ENCODE measurements at places on chromosomes 2 and 18.

DNA sequence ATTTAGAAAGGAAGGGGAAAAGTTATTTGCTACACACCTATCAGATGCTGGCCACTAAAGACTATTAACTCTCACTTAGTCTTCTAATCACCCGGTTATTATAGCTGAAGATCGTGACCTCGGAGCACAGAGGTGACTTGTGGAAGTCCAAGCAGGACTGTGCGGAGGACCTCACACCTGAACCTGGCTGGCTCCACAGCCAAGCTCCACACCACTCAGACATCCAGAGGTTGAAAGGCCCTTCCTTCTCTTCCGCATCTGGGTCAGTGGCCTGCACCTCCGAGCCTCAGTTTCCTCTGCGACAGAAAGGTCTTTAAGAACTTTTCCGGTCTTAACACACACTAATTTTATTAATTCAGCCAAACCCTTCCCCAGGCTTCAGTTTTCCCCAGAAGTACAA, 57.9 kb downstream of the TNS1 start:
- no peak for DNase-seq

GRCh38 chr2:233210843-233211547, 40.5 kb upstream of the ATG16L1 start:
- DNase-seq: peak; percentile 65

GRCh38 chr18:55088561-55088960, 129.3 kb upstream of the CCDC68 start:
- DNase-seq: no peak

GRCh38 chr2:100757621-100758394, 62.1 kb upstream of the NPAS2 start:
- DNase-seq: no peak

DNA sequence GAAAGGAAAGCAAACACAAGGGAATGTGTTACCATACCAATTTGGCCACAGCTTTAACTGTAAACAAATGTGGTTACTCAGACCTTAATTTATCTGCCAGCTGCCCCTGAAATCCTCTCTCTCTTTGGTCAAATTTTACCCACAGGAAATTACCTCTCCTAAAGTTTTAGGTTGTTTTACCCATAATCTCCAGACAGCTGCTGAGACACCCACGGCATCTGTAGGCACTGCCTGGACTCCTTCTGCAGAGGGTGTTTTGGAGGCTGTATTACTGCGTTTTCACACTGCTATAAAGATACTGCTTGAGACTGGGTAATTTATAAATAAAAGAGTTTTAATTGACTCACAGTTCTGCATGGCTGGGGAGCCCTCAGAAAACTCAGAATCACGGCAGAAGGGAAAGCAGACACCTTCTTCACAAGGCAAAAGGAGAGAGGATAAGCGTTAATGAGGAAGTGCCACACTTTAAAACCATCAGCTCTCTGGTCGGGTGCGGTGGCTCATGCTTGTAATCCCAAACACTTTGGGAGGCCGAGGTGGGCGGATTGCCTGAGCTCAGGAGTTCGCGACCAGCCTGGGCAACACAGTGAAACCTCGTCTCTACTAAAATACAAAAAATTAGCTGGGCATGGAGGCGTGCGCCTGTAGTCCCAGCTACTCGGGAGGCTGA, 677.5 kb upstream of the FSHR start:
- DNase-seq: no peak

DNA sequence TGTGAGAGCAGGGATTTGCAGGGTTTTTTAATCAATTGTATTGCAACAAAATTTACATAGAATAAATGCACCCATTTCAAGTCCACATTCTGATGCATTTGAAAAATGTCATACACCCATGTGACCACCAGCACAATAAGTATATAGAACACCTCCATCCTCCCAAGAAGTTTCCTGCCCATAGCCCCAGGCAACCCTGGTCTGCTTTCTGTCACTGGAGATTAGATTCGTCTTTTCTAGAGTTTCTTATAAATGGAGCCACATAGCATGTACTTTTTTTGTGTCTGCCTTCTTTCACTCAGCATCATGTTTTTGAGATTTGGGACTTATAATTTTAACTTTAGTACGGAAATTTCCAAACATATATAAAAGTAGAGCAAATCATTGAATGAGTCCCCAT, 127.2 kb upstream of the EPAS1 start:
- no peak for DNase-seq

- no peak for DNase-seq
Measured at GRCh38 chr2:167069855-167070254, 181.6 kb downstream of the XIRP2 start.

DNA sequence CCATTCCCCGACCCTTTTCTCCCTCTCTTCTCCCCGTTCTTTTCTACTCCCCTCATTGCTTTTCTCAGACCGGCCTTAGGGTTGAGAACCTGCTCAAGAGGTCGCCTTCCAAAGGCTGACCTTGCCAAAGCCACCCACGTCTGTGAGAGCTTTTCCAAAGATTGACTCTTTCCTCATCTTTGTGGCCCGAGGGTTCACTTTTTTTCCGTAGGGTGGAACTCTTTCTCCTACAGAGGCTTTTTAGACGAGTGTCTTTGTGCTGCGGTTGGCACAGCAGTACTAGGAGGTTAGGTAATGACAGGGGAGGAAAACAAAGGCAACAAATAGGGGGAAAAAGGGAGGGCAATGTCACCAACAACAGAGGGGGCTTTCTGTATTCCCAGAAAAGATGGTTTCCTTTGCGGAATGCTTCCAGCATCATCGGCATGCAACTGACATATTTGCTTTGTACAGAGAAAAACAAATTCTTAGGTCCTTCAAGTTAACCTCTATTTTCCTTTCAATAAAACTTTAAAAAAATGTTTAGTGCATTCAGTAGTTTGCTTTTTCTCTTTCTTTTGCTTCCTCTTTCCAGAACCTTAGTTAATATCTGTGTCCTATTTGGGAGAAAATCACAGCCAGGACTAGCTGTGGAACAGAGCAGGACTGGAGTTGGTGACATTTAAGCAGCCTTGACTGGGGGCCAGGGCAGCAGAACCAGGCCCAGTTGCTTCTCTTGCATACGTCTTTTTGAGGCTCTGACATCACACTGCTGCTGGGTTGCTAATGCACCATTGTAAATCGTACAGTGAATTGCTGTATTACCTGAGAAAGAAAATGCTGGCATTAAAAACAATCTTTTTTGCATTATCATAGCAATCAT, 188.1 kb upstream of the FANCL start:
- DNase-seq: no peak

DNA sequence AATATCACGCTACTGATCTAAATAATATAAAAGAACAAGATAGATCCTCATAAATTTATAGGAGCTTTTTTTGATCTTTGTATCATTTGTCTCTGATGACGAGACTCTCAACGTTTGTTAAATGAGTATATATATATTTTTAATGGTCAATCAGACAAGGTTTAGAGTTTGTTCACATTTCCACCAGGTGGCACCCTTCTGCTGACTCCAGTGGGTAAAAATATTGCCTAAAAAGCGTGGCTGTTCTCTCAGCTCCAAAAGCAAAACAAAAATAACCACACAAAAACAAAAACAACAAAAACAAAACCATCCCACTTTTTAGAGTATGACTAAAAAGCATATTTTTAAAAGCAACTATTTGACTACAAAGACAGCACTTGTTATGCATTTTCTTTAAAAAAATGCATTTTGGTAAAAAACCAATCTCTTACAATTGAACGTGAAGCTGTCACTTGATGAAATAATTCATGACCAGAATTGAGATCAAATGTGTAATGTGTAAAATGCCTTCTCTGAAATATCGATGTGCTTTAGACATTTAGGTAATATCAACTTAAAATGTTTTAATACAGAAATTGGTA, 723.2 kb downstream of the DPP10 start:
- DNase-seq: no peak

GRCh38 chr2:43798300-43798699, 24.5 kb downstream of the DYNC2LI1 start:
- no peak for DNase-seq

GRCh38 chr2:208097313-208097712, 27.0 kb downstream of the CRYGD start:
- DNase-seq: no peak

DNA sequence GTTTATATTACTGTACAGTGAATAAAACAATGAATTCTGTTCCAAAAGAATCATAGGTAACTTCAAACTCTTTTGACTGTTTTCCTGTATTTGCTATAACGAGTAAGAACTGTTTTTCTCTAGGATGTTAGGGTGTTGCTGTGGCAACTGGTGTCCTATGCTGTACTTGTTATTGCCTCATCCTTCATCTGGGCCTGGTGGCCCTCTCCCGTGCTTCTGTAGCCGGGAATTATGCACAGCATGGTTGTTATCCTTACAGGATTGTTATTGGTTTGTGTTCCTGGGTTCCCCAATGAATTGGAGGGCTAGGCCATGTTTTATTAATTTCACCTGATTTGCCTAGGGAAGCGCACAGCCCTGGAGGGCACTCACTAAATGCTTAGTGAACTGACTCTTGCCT, 279.2 kb downstream of the PTPRM start:
- DNase-seq: peak; percentile 0

- DNase-seq: no peak
Measured at GRCh38 chr2:157339965-157340655, 14.5 kb upstream of the ERMN start.
